SK-MEL-5 (cell line): ENCODE measurements at places on chromosomes 7 and 10.

GRCh38 chr10:132586739-132587138 is 49.2 kb downstream of the INPP5A start:
- no peak for DNase-seq

DNA sequence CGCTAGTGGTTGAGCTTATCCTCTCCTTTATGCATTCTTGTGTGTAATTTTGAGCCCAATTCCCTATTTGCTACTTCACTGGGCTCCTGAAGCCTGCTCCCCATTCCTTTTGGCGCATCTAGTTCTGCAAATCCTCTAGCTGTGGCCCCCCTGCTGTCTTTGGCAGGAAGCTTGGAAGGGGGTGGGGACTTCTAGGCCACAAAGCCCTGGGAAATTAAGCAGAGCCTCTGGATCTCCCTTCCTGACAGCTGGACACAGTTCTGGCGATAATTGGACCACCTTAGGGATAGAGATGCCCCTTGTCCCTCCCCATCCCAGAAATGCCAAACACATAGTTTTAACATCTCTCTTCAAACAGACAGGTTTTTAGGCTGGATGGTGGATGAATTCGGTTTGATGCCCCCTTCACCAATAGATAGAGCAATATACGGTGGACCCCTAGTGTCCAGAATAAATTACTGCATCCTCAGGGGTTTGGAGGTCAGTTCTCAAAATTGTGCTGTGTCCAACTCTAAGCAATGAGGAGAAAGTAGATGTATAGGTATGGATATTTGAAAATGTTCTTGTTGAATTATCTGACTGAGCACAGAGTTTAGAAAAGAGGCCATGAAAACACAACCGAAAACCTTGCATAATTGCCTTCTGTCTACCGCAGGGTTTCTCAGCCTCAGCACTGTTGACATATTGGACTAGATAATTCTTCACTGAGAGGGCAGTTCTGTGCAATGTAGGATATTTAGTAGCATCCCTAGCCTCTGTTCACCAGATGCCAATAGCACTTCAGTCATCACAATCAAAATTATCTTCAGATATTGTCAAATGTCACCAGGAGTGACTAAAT is 75.5 kb downstream of the PAPSS2 start:
- peak; percentile 73 for DNase-seq

DNA sequence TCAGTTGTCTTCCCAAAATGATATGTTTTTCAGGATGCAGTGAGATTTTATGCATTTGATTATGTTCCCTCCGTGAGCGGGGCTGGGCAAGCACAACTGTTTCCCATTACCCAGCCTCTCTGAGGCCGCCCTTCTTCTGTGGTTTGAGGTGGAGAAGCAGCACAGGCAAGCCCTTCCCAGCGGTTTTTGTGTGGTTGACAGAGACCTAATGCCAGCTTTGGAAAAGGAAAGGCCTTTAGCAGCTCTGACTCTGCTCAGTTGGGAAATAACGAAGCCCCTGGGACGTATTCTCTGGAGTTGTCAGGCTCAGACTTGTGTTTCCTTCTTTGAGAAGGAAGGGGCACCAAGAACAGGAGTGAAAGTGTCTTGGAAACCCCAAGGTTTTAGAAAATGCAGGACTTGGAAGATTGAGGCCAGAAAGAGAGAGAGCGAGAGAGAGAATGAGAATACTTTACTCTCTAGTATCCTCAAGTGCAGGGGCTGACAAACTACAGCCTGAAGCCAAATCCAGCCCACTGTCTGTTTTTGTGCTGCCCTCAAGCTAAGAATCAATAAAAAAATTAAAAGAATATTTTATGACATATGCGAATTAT is 20.6 kb upstream of the PDCD4 start:
- DNase-seq, result no peak

DNA sequence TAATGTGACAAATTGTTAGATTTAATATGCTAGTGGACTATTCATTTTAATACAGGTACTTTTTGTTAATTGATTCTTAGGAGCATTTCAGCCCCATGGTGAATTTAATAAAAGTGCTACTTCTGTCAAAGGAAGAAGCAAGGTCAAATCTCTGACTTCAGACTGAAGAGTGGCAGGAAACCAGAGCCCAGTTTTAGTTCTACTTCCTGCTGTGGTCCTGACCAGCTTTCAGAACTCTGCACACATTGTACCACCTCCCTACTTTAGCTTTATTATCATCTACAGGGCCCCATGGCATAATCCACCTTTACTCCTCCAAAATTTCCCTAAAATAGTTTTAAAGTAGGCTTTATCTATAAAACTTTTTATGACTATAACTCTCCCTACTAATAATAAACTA is 33.7 kb downstream of the CTTNBP2 start:
- DNase-seq, result no peak

DNA sequence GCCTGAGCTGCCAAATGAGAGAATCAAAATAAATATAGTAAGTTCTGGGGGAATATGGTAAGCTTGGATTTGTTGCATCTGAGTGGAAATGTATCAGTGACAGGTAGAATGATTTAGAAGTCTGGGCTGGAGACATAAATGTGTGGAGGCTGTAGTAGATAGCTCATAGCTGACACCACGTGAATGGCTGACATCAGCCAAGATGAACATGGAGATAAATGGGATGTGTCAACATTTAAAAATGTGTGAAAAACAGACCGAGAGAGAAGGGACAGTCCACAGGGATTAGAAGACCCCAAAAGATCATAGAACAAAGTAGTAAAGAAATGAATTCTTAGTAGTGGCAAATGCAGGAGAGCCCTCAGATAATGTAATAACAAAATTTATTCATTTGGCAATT is 40.9 kb downstream of the NAMPT start:
- DNase-seq, result no peak
